ENCODE measurements at places on chromosomes 3 and 15.

DNA sequence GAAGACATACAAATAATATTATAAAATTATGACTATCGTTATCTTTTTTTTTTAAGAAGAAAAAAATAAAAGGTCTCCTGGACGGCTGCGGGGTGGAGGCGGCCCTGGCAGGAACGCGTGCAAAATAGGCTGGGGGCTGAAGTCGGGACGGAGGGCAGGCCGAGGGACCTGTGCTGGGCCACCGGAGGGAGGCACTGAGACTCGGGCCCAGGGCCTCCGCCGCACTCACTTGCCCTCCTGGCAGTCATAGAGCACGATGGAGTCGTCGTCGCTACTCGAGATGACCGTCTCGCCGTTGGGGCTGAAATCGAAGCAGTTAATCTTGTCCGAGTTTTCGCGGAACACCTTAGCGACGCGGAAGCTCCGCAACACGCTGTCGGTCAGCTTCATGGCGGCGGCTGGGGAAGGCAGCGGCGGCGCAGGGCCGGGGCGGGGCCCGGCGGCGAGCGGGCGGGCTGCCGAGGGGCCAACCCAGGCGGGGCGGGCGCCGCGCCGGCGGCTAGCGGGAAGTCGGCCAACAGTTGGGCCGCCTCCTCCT is 408 bp downstream of the WDR82 start:
- DNase-seq, result peak; percentile 61

GRCh38 chr15:68972201-68973065 is 42.1 kb upstream of the NOX5 start:
- DNase-seq, result no peak

GRCh38 chr3:63662500-63662899 is 10.0 kb downstream of the SNTN start:
- peak; percentile 34 for DNase-seq

- no peak for DNase-seq
These were observed 50.7 kb upstream of the RAD18 start for GRCh38 chr3:9013782-9014563.

DNA sequence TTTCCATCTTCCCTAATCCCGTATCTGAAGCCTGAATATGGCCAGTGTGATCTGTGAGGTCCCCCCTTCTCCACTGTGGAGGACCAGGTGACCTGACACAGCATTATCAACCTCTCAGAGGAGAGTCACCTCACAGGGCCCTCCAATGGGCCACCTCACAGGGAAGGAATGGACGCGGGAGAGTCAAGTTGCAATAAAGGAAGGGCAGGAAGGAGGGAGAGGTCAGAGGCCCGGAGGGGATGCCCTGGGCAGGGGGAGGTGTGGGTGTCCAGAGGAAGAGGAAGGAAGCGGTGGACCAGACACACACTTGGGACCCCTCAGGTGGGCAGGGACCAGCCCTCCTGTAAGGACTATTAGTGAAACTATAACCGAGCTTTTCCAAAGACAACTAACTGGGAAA is 14.6 kb upstream of the LRRC15 start:
- DNase-seq, result no peak

DNA sequence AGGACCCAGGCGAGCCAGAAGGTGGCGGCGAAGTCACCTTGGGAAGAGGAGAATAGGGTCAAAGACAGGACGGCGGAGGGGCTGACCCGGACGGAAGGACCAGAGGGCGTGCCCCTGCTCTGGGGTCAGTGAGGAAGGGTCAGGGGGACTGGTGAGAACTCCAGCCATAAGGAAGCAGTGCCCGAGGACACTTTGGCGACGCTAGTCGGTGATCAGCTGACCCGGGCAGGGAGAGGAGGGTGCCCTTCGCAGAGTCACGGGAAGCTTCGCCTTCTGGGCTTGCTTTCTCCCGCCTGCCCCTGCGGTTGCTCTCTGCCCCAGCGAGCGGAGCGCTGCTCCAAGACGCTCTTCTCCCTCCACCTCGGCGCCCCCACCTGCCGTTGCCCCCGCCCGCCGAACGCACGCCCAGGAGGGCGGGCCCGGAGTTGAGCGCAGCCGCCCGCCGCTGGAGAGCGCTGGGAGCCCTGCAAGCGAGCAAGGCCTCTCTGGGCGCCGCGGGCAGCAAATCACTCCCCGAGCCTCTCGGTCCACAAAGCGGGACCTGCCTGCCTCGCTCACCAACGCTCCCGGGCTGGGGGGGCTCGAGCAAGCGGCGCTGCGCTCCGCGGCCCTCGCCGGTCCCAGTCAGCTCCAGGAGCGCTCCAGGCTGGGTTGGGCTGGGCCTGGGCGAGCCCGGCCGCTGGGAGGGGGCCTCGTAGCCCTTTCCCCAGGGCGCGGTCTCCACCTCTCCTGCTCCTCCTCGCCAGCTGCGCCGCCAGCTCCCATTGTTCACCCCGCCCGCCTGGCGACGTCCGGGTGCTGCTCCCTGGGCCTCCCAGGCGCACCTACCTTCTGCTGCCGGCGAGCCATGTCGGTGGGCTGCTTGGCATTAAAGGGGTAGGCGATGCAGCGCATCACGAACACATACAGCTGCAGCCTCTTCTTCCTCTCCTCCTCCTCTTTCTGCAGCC is 1.2 kb downstream of the CADPS start:
- peak; percentile 71 for DNase-seq

GRCh38 chr3:42723219-42723618 is 20.6 kb upstream of the HHATL start:
- DNase-seq, result no peak

DNA sequence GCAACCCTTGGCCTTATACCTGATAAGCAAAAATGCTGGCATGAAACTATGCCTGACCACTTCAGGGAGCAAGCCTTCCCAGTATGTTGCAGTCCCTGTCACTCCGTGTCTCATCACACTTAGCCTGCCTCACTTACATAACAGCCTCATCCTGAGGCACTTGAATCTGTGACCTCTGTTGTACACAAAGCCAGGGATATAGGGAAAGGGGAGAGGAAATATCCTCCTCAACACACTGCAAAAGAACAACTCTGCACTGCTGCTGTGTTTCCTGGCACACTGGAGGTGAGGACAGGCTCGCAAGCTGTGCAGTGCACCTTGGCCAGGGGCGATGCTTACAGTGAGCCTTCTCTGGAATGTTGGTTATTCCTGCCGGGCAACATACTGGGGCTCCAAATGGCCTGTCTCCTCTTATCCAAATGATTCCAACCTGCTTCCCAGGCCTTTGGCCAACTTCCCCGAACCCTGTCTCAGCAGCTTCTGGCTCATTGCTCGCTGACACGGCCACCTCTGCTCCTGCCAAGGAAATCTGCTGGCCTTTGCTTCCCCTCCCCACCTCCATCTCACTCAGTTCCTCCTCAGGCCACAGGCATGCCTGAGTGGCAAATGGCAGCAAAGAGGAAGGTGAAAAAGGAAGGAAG is 109.2 kb downstream of the CD47 start:
- no peak for DNase-seq

- no peak for DNase-seq
These were observed 89.7 kb upstream of the XCR1 start for GRCh38 chr3:46116996-46117395.

GRCh38 chr15:66928101-66928500 is 137.3 kb upstream of the SMAD3 start:
- no peak for DNase-seq

DNA sequence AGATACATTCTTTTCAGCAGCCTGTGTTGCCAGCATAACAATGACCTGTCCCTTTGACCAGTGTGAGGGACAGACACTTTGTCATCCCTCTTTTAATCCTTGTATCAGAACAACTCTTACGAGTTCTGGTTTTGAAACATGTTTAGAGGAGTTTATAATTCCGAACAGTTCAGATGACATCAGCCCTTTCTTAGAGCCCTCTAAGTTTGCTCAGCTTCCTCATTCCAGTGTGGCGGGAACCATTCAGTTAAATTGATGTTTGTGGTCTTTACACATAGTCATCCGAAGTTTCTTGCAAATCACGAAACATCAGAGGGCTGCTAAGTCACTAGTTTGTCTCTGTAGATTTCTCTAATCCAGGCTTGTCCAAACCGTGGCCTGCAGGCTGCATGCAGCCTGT is 102.5 kb downstream of the AKAP13 start:
- DNase-seq, result no peak

DNA sequence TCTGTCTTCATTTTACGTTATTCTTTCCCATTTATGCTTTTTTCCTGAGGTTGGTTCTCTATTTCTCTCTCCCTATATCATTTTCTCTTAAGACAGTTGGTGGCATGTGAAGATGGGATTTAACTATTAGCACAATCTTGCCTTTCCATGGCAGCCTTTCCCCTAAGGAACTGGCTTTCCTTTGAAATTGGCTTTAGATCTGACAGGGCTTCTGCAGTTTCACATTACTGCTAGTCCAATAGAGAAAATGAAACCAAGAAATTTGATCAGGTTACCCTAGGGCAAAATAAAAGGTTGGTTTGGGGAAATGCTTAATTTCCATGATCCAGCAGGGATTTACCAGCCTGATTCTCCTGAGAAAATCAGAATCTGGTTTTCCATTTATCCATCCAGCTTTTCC is 22.7 kb upstream of the CHL1 start:
- no peak for DNase-seq

GRCh38 chr15:40511472-40512133 is 40.8 kb downstream of the CHST14 start:
- peak; percentile 82 for DNase-seq

DNA sequence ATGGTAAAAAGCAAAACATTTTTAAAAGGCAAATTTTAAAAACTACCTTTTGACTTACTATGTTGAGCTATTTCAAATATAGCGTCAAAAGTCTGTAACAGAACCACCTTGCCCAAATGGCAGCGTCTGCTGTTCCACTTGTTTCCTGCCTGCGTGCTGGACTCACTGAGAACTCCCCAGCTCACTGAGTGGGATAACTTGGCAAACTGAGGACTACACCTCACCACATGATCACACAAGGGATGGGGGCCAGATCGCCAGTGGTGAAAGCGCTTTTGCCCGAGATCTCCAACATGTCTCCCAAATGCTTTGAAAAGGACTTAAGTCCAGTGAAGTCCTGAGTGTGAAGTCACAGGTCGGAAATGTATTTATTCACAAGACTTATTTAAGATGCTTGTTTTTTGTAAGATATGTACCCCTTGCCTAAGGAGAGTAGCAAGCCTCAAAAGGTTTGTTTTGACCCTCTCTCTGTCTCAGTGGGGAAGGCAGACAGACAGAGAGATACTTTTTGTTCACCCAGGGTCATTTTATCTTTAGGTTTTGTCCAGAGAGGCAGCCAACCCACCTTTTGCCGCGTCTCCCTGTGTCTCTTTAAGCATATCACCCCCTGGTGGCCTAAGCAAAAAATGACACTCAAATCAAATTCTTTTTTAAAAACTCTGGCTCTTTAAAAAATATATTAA is 192.6 kb downstream of the PDZRN3 start:
- DNase-seq, result peak; percentile 42

DNA sequence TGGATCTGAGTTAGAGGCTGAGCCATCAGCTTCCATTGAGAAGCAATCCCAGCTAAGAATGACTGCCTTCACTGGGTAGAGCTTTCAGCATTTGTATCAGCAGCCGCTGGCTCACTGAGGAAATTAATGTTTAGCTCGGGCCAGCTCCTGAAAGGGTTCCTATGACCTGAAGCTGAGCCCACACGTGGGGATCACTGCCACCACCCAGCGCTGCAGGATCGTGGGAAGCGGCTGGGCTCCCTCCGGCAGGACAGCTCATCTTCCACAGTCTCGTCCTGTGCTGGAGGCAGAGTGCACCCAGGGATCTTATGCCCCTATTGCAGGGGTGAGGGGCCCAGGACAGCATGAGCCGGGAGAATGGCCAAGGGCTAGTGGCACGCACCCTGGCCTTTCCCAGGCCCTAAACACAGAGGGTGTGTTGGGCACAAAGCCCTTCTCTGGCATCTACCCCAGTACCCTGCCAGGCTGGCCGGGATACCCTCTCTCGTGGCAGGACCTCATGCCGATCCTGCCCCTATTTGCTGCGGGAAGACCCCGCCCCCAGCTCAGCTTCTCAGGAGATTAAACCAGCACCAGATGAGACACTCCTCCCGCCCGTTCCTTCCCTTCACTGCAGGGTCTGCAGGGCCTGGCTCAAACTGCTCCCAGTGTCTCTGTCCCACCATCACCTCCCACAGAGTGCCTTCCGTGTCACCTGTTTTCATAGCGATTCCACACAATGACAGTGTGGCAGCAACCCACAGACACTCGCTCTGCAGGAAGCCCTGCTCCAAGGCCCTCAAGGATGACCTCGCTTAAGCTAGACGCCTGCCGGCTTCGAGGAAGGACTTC is 28.5 kb downstream of the KLHL25 start:
- DNase-seq, result no peak

GRCh38 chr3:134242649-134243617 is 7.7 kb downstream of the RYK start:
- DNase-seq, result peak; percentile 26

DNA sequence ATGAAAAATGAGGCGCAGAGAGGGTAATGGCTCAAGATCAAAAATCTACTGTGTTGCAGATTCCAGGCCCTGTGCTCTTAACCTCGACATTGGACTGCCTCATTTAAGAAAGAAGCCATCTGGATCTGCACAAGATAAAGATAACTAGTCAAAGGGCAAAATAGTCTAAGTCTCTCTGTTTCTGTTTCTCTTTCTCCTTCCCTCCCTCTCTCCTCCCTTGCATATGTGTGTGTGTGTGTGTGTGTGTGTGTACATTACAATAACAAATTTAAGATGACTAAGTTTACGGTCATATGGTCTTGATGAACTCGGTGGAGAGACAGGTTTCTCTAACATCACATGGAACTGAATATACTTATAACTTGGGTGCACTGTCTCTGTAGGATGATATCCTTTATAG is 69.2 kb downstream of the MEIS2 start:
- DNase-seq, result no peak

GRCh38 chr3:30260762-30261161 is 345.6 kb upstream of the TGFBR2 start:
- no peak for DNase-seq

DNA sequence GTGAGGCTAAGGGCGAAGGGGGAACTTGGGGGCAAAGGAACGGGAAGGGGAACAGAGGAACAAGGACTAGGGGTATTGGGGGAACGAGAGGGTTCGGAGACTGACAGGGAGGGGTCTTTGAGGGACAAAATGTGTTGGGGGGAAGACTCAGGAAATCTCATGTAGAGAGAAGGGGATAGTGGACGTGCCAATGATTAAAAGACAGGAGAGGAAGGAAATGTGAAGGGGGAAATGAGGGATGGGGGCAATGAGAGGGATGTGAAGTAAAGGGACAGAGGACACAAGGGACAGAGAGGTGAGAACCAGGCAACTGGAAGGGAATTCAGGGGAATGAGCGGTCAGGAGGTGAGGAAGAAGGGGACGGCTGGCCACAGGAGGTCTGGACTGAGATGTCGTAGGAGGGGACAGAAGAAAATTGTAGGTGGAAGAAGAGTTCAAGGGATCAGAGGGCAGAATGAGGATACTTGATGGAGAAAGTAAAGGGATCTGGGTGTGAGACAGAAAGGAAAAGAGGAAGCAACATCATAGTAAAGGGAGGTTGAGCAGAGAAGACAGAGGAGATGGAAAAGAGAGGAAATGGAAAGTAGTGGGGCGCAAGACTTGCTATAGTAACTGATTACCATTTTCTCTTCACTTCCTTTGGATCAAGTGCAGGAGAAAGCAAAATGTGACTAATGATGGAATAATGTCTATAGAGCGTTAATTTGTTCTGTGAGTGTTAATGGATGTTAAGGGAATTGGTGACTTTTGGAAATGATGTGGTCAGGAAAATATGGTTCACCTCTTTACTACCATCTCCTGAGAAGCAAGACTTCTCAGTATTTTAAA is 749 bp downstream of the RAB8B start:
- no peak for DNase-seq
